ENCODE measurements at places on chromosomes 12 and 14. TPM values are rescaled to one million over a fixed set of nuclear protein-coding genes. Genes with fewer than 3 reads are reported as not detected.

LALBA gene
- total RNA-seq = not detected

GRCh38 chr14:33014710-33015109, 76.0 kb downstream of the NPAS3 start:
- DNase-seq = no peak

GRCh38 chr12:106226884-106227640, 20.8 kb downstream of the CKAP4 start:
- no peak for DNase-seq

CCDC85C gene
- 1.8 TPM for total RNA-seq

DNA sequence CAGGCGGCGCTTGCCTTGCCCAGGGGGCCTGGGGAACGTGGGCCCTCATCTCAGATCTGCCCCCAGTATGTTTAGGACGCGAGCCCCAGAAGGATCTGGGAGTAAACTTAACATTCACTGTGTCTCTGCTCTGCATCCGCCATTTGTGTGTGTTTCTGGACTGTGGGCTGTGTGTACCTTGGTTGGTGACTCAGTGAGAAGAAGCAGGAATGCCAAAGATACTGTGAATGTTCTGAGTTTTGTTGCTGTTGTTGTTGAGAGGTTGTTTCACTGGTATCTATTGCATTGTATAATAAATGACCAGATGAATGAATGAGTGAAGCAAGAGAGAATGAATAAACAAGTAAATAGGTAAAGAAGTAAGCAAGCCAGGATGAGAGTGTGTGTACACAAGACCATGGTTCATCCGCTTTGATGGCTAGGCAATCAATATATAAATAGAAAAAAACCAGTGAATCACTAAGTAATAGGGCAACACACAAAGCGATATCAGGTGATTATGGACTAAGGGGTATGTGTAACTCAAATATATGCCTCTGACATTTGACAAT, 20.5 kb downstream of the MEG3 start:
- no peak for DNase-seq

LUM gene
- not detected for total RNA-seq

GRCh38 chr14:97457575-97458085, 660.4 kb downstream of the VRK1 start:
- DNase-seq = no peak

DNA sequence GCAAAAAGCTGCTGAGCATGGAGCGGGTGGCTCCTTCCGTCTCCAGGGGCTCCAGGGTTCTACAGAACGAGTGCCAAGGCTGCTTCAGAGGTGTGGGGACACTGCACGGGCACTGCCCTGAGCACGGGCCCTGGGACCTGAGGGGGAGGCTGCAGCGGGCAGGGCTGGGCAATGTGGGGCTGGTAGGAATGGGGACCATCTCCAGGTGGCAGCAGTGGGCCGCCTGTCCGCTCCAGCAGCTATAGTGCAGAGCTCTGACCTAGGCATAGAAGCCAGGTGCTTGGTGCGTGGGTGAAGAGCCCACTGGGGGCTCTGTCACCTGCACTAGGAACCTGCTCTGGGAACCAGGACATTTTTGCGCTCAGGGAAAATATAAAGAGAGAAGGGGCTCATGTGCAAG, 22.3 kb downstream of the HDAC7 start:
- peak; percentile 46 for DNase-seq

Data from activated B cell treated with CpG ODN at 0.5 μM for 24 hours (primary cell).